ENCODE measurements at places on chromosomes 16 and 17. TPM values are rescaled to one million over a fixed set of nuclear protein-coding genes. Genes with fewer than 3 reads are reported as not detected.

TBX6 gene
- total RNA-seq: 0.31 TPM

CMTM2 gene
- total RNA-seq: not detected

CA5A gene
- total RNA-seq: not detected

CLEC3A gene
- not detected for total RNA-seq

PRAC2 gene
- not detected for total RNA-seq

SMIM36 gene
- total RNA-seq: not detected

RNF40 gene
- 84.3 TPM for total RNA-seq

FOXL1 gene
- 2.0 TPM for total RNA-seq
